ENCODE measurements at places on chromosomes 2 and 18. TPM values are rescaled to one million over a fixed set of nuclear protein-coding genes. Genes with fewer than 3 reads are reported as not detected.

The ASB18 gene
- not detected for total RNA-seq

- peak; percentile 72 for DNase-seq
These were observed 23.7 kb downstream of the METTL4 start for GRCh38 chr18:2547477-2548087.

- DNase-seq: peak; percentile 33
These were observed 12.8 kb downstream of the ALPG start for GRCh38 chr2:232419245-232420072.

- DNase-seq: no peak
These were observed 130.7 kb upstream of the TPO start for GRCh38 chr2:1282552-1282951.

GRCh38 chr2:120536141-120536540 lies 190.2 kb downstream of the INHBB start:
- DNase-seq: no peak

GRCh38 chr2:46656640-46657039 lies 177.3 kb downstream of the TMEM247 start:
- DNase-seq: no peak

The C2orf74 gene
- total RNA-seq: 23.6 TPM

The CTNNA2 gene
- total RNA-seq: not detected

DNA sequence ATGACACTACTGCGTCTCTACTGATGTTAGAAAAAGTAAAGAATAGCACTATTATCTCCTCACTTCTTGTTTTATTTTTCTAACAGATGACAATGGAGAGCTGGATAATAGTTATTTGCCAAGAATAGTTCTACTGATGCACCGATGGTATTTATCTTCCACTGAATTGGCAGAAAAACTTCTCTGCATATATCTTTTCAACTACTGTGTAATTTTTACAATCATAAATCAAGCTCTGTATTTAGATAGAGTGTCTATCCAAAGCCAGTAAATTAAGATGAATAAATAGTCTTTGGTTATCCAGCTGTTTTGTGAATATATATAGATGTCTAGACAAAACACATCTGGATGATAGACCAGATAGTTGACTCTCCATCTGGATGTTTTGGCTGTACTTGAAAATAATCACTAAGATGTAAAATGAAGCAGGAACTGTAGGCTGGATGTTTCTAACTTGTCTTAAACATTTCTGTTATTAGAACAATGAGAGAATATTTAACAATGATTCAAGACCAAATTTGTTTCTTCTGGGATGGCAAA lies 40.1 kb downstream of the RASGRP3 start:
- DNase-seq: no peak

DNA sequence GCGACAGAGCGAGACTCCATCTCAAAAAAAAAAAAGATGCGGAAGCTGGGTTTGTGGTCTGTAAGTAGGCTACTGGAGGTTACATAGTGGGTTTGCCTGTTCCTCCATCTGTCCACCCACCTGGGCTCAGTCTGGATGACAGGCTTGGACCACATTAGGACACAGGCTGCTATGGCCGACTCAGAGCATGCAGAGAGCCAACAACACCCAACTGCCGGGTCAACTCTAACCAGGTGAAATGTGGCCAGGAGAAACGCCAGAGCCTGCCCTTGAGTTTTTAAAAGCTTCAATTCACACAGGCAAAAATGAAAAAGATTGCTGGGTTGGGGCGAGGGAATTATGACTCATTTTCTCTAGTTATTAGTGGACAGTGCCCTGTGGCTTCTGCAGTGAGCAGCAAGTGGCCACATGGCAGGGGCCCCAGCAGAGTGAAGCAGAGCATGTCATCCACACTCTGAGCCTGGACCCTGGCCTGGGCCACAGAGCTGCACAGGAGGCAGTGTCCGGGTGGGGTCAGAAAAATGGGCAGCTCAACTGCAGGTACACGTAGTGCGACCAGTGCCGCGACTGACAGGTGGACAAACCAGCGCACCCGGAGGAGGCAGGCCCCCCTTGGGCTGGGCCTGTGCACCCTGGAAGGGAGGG lies 67.4 kb downstream of the BIN1 start:
- peak; percentile 72 for DNase-seq

DNA sequence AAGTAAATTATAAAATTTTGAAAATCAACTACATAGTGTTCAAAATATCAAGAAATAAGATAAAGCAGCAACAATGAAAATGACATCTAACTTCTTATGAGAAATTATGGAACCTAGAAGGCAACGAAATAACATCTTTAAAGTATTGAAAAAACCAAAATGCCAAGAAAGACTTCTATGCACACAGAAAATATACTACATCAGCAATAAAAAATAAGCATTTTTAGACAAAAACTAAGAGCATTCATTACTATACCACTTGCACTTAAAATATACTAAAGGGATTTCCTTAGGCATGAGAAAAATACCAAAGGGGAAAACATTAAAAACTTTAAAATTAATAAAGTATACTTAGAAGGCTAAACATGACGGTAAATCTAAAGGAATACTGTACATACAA lies 556.3 kb downstream of the NUP35 start:
- no peak for DNase-seq

The BOLL gene
- not detected for total RNA-seq

The PARD6G gene
- total RNA-seq: 1.9 TPM

DNA sequence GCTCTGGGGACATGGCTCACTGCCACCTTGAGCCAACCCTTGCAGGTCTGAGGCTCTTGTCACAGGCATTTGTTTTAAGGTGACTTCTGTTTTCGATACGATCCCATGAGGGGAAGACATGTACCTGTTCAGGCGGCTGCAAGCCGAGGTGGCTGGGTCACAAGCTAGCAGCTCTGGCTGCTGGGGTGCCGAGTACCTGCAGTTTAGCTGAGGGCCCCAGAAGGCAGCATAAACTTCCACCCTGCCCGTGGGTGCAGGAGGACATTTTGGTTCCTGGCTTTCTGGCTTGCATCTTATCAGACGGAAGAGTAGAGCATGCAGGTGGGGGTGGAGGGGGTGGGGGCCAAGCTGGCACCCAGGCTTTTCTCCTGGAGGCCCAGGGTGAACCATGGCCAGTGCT lies 28.4 kb downstream of the COA5 start:
- no peak for DNase-seq

All from kidney (tissue), 22 donors.